ENCODE measurements at places on chromosomes 2 and 18.
A peak's percentile ranks its signal among the peaks of the same experiment; 100 is the strongest.

DNA sequence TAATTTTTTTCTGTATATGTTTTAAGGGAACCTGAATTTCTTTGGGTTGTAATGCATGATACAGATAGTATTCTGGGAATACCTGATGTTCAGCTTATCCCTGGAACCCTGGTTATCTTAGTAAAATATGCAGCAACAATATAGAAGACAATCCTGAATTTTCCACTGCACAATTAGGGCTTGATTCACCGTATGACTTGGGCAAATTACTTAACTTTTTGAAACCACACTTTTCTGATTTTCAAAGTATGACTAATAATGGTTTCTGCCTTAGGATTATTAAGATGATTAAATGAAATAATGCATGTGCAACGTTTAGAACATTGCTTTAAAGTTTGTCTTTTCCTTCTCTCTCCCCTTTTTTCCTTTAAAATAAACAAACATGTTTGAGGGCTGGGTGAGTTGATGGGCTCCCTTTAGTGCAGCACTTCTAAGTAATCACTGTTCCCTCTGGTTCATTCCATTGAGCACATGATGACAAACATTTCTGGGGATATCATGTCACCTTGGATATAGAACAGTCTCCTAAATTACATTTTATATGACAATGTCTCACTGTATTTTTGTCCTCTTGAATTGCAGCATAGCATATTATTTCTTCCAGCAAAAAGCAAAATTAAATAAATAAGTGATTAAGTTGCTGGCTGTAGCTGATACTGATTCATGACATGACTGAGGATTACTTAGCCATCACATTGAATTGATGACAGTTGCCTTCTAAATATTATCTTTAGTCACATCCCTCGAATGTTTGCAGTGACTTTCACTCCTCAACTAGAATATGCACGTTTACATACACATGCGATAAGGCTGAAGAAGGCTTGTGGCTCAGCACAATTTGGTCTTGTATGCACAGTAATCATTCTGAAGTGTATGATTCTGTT is 254.5 kb downstream of the NEDD4L start:
- DNase-seq, result no peak

DNA sequence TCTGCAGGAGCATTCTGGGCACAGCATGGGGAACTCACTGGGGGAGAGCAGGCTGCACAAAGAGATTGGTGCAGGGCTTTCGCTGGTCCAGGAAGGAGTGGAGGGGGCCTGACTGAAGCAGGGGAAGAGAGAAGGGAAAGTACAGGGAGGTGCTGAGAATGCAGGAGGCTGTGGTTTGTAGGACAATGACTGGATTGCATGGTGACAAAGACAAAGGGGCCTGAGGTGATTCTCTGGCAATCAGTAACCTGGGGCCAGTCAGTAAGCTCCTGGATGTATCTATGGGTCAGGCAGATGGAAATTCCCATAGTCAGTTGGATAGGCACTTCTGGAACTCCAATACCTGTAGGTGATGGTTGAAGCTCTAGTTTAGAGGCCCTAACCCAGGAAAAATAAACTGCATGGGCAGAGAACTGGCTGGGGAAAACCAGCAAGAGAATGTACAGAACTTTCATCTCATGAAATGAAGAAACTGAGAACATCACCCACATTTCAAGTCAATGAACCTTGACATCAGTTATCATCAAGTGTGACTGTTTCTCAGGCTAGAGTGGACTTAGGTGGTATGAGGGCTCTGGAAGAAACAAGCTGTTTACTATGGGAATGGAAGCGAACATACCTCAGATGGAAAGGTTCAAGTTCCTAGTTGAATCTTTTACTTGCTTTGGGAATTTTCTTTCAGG is 193.2 kb downstream of the TPGS2 start:
- DNase-seq, result no peak

DNA sequence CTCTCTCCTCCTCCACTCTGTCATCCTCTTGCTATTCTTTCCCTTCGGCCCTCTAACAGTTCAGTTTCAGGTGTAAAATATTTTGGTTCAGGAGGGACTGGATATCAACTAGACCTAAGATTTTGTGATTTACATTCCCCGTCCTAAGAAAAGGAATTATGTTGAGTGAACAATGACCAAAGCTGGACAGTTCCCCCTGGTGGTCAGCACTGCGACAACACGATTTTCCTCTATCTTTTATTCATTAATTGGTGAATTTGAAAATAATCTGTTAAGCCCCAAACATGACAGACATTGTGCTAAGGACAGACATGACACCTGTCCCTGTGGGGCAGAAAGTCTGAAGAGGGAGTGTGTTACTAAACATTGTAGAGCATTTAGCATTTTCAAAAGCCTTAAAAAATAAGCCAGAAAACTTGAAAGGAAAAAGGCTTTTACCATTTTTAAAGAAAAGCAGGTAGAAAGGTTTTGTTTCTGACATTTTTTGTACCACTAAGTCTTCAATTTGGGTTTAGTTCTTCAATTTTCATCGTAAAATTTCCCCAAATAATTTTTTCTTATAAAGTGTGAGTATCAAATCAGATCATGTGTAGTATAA is 28.4 kb upstream of the GTF2A1L start:
- DNase-seq, result peak; percentile 48

DNA sequence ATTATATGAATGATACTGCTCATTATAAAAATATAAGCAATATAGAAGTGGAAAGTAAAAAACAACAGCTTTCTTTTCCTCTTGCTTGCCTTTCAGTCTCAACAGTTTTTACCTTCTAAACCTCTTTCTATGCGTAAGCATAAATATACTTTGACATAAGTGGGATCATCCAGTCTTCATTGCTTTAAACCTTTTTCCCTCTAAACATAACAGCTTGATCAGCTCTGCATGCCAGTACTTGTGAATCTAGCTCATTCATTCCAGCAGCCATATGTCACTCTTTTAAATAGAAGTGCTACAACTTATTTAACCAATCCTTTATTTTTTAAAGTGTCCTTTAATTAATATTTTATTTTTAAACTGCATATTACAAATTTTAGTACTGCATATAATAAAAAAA is 88.1 kb downstream of the TTC27 start:
- DNase-seq, result no peak

- no peak for DNase-seq
These were observed 42.6 kb upstream of the PDCL3 start for GRCh38 chr2:100520224-100520623.

DNA sequence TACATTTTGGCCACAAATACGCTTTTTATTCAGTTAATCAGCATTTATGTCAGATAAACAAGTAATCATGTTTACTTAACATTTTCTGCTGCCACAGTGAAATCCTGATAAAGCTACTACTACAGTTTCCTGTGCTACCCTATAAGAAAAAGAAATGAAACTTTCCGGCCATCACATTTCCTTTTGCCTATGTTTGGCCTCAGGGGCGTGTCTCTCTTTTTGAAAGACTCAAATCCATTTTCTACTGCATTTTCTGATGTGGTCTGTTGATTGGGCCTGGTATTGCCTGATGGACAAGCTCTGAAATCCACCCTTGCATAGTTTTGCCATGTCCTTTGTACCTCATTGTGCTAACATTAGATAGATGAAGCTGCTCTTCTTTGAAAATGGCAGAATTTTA is 152.6 kb downstream of the AGPS start:
- no peak for DNase-seq

DNA sequence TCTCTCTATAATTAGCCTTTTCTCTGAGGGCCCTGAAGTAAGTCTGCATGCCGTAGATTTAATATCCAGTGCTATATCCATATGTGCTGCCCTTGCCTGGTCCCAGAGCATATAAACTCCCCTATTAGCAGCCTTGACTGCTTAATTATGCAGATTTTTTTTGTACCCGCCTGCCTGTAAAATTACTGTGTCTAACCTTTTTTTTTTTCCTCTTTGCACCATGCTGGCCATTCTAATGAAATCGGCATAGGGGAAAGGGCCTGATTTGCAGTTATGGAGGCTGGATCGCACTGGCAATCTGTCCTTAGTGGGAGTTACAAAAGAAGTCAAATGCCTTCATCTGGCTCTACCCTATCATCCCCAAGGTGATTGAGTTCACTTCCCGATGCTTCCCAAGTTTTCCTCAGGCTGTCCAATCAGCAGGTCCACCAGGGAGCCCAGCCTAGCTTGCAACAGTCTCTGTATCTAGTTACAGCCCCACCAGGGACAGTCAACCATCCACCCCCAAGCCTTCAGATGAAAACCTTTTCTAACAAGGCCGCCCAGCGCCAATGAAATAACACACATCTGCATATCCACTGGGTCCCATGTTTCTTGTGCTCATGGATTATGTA is 239.0 kb downstream of the ZNF521 start:
- DNase-seq, result no peak

Data from heart right ventricle (tissue), 16 donors.